ENCODE measurements at places on chromosomes 3 and 15.

DNA sequence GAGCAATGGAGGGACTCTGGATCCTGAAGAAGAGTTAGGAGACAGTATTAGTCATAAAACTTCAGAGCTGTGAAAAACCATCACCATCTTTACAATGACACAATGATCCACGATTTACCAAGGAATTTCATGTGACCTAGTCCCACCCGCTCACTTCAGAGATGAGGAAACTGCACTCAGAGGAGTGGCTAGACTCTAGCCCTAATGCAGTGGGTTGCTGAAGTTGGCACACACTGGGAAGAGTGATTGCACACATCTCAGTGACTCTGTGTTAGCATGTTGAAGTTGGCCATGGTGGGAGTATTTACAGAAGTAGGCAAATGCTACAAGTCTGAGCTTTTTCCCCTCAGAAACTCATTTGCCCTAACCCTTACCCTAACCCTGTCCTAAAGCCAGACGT is 35.2 kb upstream of the SPATA12 start:
- no peak for DNase-seq

GRCh38 chr3:143536817-143537535 is 311.3 kb downstream of the SLC9A9 start:
- DNase-seq = no peak

DNA sequence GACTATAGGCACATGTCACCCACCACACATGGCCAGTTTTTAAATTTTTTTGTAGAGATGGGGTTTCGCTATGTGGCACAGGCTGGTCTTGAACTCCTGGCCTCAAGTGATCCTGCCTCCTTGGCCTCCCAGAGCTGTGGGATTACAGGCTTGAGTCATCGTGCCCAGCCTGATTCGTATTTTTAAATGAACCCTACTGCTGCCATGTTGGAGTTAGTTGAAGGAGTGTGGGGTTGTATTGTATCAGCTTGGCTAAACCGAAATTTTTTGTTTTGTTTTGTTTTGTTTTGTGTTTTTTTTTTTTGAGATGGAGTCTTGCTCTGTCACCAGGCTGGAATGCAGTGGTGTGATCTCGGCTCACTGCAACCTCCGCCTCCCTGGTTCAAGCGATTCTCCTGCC is 11.8 kb upstream of the ZNF770 start:
- no peak for DNase-seq

DNA sequence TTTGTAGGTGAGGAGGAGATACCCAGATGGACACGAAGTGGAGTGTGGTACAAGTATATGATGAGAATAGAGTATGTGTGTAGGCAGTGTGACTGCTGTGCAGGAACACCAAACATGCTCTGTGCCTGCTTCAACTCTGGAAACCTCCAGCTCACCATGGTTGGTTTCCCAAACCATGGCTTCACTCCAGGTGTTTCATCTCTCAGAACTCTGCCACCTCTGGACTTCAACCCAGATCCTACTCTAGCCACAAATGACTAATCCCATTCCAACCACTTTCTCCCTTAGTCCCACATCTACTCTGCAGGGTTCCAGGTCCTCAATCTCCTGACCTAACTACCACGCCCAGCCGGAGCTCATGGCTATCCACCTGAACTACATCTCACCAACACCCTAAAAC is 102.1 kb downstream of the RYK start:
- DNase-seq = no peak

DNA sequence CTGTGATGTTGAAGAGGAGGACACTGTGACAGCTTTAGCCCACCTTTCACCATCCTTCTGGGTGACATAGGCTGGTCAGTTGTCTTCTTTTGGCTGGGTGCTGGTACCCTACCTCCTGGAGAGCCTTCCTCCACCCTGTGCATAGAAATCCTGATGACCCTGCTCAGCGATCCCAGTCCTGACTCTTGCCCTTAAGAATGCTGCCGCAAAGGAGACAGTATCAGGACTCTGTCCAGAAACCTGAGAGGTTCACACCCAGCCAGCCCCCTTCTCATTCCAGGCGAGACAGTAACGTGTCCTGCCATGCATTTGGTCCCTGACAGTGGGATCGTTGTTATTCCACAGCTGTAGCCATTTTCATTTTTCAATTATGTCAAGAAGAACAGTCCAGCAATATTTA is 312.8 kb upstream of the CHRM5 start:
- DNase-seq = no peak

GRCh38 chr3:170149016-170149415 is 32.5 kb downstream of the PHC3 start:
- no peak for DNase-seq

Measured in activated CD4-positive, alpha-beta T cell treated with anti-CD3 and anti-CD28 coated beads, Interleukin-2, amount 50 U/mL, for 48 hours (primary cell).